ENCODE measurements at places on chromosomes 1 and 21. TPM values are rescaled to one million over a fixed set of nuclear protein-coding genes. Genes with fewer than 3 reads are reported as not detected.

GRCh38 chr21:23402929-23403520 is 2204.3 kb downstream of the MRPL39 start:
- no peak for DNase-seq

TIE1 gene
- not detected for total RNA-seq

GRCh38 chr1:212221801-212222200 is 63.4 kb upstream of the PPP2R5A start:
- DNase-seq, result no peak

DNA sequence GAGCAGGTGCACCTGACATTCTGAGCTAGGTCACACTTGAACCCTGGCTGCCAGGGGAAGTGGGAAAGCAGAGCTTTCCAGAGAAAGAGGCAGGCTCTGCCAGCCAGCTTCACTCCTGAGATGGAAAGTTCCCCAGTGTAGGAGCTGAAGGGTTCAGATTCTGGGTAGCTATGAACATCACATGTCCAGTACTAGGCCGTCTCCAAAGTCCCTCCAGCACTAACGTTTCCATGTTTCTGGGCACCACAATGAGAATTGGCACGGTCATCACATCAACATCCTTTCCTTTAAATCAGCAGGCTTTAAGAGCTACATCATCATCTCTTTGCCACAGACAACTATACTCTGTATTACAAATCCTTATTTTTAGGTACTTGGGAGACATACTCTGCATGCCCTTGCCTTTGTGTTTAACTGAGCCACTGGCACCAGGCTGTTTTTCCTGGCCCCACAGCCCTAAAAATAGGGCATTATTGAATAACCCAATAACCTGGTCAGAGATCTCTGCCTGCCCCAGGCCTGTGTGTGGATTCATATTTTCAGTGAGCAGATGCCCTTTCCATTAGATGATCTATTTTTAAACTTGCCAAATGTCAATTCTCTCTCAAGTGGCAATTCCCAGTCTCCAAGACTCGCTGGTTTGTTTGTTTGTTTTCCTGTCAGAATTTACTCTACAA is 35.4 kb upstream of the USP24 start:
- no peak for DNase-seq

- DNase-seq, result peak; percentile 82
Observed at GRCh38 chr1:175152006-175152652, 40.4 kb downstream of the KIAA0040 start.

FCMR gene
- 41.6 TPM for total RNA-seq

ELAPOR1 gene
- 8.7 TPM for total RNA-seq

CAPN9 gene
- not detected for total RNA-seq

GRCh38 chr1:156122519-156123355 is 8.2 kb downstream of the LMNA start:
- no peak for DNase-seq

TMEM240 gene
- total RNA-seq, result 0.46 TPM

GRCh38 chr1:31617916-31618746 is 642 bp downstream of the HCRTR1 start:
- peak; percentile 73 for DNase-seq

DNA sequence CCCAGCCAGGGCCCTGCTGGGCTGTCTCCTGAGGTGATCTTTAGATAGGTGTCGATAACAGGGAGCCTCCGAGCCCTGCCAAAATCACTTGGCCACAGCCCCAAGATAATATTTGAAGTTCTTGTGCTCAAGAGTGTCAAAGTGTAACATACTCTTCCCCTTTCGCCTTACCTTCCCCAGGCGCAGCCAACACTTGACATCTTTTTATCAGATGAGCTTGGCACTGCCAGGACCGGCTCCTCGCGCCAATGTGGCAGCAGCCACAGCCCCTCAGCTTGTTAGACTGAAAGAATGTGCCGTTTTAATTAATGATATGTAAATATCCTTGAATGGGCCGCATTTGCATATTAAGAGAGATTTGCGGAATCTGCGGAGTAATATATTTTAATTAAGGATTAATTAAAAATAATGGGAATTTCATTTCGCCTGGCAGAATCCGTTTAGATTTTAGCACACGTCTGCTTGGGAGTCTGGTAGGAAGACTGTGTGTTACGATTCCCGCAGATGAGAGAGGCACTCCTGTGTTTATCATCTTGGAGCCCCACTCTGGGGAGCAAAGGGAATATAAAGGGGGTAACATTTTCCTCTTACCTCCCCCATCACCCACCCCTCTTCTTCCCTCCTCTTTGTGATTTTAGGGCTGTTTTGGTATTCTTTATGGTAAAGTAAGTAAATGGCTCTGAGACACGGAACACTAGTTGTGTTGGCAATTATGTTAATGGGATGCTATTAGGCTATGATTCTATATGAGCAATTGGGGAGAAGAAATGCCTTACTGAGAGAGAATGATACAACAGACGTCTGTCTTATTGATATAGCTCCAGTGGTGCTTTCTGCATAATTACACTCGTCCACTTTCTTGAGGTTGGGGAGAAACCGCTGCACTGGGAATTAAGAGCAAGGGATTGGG is 109.8 kb downstream of the PBX1 start:
- no peak for DNase-seq

CCDC17 gene
- 1.0 TPM for total RNA-seq

GRCh38 chr1:23908453-23909341 is 4.5 kb downstream of the CNR2 start:
- peak; percentile 19 for DNase-seq

CYP4A11 gene
- total RNA-seq, result not detected

DNA sequence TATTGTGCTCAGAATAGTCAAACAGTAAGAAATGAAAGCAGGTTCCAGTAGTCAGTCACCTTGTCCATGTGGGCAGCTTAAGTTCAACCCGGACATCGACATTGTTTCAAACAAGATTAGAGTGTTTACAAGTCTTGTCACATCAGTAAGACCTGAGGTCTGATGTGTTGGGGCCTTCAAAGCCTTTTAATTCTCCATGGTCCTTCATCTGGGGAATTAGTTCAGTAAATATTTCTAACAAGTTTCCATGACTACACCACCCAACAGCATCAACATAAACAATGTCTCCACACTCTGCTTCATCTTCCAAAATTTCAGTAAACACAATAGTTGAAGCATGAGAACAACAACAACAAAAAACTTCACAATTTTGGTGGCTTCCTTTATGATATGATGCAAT is 15.1 kb upstream of the ADORA1 start:
- no peak for DNase-seq

TRIM33 gene
- total RNA-seq, result 32.5 TPM

GRCh38 chr21:39568361-39568760 is 44.4 kb upstream of the B3GALT5 start:
- DNase-seq, result no peak

- no peak for DNase-seq
Observed at GRCh38 chr1:175715742-175716141, 27.7 kb downstream of the TNR start.

DNA sequence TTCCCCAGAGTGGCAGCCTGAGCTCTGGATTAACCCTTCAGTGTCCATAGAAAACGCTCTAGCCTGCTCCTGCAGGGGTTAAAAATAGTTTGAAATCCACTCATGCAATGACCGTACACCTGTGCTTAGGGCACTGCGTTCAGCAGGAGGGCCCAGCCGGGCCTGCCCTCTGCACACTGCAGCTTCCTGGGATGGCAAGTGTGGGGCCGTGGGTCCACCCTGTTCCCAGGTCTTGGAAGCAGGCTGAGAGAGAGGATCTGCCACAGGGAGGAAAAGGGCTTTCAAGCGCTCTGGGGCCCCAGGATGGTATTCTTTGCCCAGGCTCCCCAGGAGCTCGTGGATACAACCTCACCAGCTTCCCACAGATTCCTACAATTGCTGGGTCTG is 1.5 kb upstream of the S100B start:
- DNase-seq, result no peak

DNA sequence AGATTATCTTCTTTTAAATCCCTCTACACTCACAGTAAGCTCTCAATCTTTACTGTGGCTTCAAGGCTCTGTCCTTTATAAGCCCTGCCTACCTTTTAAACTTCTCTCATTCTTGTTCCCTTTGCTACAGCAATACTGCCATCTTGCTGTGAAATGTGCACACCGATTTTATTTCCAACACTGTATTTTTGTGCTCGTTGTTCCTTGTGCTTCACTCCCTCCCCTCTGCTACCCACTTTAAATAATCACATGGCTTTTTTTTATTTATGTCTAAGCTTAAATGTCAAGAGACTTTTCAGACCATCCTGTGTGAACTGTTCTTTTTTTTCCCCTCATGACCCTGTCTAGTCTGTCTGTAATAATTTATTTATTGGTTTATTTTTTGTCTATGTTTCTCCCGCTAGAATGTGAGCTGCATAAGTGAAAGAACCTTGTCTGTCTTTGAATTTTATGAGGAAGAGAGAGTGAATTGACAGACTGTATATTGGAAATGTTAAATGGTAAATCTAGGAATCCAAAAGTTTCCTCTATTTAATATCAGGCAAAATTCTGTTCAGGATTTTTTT is 45.7 kb downstream of the ABCD3 start:
- peak; percentile 13 for DNase-seq

GRCh38 chr1:154264454-154264853 is 8.0 kb upstream of the HAX1 start:
- DNase-seq, result no peak

SLC2A1 gene
- total RNA-seq, result 115 TPM

DNA sequence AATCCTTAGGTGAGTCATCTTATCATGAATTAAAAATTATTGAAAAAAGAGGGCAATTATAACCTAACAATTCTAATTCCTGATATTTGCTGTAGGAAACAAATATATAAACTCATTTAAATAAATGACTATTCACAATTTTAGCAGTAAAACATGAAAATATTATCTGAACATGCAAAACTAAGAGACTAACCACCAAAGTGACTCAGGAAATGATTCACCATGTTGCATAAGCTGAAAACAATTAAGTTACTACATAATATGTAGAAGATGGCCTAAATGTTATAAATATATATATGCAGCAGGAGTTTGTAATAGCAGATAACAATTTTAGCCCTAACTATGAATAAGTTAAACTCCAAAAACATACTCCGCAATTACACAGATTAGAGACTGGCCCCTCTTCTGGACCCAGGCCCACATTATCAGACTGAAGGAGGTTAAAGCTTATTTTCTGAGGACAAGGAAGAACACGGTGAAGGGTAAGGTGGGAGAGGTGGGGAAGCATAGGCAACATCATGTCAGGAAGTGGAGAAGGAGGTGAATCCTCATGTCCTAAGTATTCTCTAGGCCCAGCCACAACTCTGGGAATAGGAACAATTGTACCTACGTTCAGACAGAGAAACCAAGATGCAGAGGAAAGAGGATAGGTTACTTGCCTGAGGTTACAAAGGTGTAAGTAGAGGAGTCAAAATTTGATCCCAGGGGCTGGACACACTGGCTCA is 15.6 kb upstream of the AIM2 start:
- DNase-seq, result no peak

GRCh38 chr1:26300578-26301275 is 5.7 kb downstream of the UBXN11 start:
- DNase-seq, result no peak

ZBTB8A gene
- total RNA-seq, result 0.35 TPM

GRCh38 chr1:68230901-68231626 is 1.3 kb downstream of the WLS start:
- no peak for DNase-seq

GRCh38 chr1:37317870-37318467 is 156.4 kb upstream of the ZC3H12A start:
- DNase-seq, result no peak

HSD3B2 gene
- not detected for total RNA-seq

GRCh38 chr1:88935522-88936222 is 44.3 kb upstream of the GTF2B start:
- peak; percentile 11 for DNase-seq

C1QB gene
- not detected for total RNA-seq

- DNase-seq, result peak; percentile 78
Observed at GRCh38 chr1:36304970-36305914, 926 bp upstream of the SH3D21 start.

- no peak for DNase-seq
Observed at GRCh38 chr1:221071777-221072176, 192.5 kb downstream of the HLX start.

DNA sequence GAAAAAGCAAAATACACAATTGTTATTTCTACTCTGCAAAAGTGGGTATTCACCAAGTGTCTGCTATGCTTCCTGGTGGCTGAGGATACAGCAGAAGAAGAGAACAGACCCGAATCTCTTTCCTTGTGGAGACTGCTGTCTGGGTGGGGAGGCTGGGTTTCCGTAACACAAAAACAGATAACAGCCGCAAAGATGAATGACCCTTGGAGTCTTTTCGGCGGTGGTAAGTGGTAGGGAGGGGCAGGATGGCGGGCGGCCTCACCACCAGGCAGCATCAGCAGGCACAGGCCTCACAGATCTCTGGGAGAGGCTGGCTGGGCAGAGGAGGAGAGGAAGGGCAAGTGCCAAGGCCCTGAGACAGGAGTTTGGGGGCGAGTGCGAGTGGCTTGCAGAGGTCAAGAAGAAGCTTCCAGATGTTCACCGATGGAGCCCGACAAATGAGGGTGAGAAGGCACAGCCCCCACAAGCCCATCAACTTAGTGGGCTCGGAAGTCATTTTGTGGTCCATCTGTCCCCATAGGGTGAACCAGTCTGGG is 164.2 kb downstream of the RHOU start:
- DNase-seq, result no peak

DNA sequence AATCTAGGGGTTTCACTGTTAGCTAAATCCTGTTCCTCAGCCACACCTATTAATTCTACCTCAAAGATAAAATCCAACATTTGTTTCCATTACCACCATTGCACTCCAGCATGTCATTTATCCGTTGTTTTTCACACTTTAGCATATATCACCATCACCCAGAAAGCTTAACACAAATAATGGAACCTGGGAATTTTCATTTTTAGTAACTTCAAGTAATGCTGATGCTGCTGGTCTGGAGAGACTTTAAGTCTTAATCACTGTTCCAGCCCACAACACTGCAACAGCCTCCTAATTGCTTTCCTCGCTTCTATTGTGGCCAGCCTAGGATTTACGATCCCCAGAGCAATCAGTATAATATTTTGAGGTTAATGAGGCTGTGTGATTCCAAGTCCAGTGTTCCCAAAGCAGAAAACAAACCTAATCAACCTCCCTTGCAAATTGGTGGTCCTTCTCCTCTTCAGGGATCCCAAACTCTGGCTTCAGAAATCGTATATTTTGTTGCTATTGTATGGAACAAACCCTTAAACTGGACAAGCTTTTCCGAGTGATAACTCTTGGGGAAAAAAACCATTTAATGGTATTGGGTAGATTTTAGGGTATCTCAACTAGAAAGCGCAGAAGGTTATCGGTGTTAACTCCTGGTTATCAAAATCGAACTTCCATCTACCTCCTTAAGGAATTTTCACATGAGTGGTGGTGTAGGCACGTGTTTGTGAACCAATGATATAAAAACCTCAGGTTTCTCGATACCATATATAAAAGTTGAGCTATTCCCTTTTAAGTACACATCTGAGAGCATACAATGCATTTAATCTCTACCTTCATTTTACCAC is 50.0 kb upstream of the BOLA1 start:
- DNase-seq, result peak; percentile 14

- DNase-seq, result peak; percentile 82
Observed at GRCh38 chr21:42220138-42220701, 1.3 kb downstream of the ABCG1 start.

GRCh38 chr1:3116150-3116510 is 47.1 kb downstream of the PRDM16 start:
- no peak for DNase-seq
